ENCODE measurements at places on chromosomes 7 and 10.

GRCh38 chr10:116984202-116984990 is 20.6 kb downstream of the SHTN1 start:
- DNase-seq, result no peak

- no peak for DNase-seq
Measured at GRCh38 chr7:85529201-85529600, 342.3 kb upstream of the SEMA3D start.

GRCh38 chr7:25597946-25598345 is 369.7 kb upstream of the NPVF start:
- DNase-seq, result no peak

DNA sequence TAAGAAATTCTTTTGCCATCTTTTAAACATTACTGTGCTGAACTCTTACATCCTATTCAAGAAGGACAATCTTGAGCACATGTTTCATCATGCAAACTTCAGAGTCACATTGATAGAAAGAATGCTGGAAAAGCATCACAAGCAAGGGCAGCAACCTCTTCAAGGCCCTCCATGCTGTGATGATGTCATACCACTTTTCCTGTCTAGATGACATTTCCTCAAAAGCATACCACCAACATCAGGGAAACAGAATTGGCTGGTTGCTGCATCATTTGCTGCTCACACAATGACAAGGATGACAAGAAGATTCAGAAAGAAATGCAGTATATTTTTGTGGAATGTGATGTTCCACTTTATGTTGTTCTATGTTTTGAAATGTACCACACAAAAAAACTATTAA is 37.6 kb downstream of the CYP2C8 start:
- DNase-seq, result no peak

DNA sequence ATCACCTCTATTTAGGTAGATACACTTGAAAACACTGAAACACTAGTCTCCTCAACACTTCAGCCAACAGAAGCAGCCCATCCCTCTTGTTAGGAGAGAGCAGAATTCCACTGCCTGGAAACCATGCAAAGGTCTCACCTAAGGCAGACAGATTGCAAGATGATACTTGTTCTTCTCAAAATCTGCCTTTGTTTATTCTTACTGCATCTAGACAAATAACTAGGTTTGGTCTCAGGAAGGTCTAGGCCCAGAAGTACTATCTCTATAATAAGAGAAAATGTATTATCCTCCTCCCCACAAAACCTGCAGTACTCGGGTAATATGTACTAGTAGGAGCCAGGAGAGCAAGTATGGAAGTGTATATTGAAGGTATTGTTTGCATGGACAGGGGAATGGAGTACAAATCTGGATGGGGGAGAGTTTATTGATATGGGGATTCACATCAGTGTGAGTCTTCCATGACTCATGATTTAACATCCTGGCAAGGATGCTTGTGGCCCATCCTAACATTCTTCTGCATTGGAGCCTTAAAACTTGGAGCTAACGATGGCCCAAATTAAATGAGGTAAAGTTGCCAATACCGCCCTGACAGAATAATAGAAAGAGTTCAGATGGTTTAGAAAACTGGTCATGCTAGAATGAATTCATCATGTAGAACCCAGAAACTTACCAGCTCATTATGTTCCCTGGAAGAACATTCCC is 109.2 kb downstream of the EPC1 start:
- no peak for DNase-seq

GRCh38 chr7:41977151-41977651 is 259.8 kb downstream of the GLI3 start:
- no peak for DNase-seq

GRCh38 chr7:34296663-34297062 is 361.4 kb upstream of the NPSR1 start:
- DNase-seq, result no peak

GRCh38 chr10:68196701-68197100 is 35.2 kb downstream of the ATOH7 start:
- no peak for DNase-seq

DNA sequence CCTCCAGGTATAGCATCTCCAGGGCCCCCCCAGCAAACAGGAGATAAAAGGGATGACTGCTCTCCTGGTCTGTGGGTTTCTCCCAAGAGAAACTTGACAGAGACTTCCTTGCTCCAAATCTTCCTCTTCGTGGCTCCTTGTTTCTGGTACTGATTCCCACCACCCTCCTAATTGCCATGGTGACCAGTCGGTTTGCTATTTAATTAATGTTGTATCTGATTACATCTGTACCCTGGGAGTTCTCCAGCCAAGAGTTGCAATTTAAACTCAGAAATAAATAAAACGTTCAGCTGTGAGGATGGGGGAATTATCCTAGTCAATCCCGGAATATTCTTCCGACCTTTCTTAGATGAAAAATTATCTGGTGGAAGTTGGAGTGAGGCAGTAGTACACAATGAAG is 264.7 kb downstream of the PAXIP1 start:
- no peak for DNase-seq

DNA sequence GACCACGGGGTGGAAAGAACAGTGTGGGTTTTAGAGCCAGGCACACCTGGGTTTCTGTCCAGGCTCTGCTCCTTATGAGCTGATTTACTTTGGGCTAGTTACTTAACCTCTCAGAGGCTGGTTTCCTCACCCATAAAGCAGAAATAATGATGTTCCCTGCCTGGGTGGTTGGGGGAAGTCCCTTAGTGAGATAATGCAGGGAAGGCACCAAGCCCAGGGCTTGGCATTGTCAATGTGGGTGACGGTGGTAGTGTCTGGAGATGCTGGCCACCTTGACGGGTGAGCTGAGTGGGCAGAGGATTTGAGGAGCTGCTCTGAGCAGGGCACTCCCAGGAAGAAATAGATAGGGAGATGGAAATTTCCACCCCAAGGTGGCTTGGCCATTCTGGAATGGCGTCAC is 65.2 kb downstream of the SH2D4B start:
- no peak for DNase-seq

DNA sequence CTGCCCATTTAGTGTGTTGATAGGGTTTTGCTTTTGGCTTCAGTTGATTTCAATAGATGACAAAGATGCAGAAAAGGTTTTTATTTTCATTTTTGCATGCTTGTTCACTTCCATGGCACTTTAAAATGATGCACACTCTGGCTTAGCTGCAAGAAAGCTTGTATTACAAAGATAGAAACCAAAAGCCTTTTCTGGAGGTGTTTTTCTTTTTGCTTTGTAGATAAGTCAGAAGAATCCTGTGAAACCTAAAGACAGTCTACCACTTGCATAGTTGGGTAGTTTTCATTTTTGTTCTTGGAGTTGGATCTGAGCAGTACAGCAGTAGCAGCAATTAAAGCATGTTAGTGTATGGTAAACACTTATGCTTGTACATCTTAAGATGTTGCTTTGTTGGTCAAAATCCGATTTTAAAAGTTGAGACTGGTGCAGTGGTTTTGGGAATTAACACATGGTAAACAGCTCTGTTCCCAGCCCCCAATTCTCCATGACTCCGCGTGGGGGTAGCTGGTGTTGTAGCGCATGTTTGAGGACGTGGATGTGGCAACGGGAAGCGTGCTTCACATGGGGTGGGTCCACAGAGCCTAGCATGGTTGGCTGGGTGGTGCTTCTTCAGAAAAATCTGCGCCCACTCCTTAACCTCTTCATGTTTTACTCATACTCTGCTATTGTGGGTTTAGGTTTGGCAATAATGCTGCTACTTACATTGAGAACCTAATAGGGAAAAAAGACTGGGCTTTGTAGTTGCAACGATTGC is 19.8 kb downstream of the CCNY start:
- no peak for DNase-seq

DNA sequence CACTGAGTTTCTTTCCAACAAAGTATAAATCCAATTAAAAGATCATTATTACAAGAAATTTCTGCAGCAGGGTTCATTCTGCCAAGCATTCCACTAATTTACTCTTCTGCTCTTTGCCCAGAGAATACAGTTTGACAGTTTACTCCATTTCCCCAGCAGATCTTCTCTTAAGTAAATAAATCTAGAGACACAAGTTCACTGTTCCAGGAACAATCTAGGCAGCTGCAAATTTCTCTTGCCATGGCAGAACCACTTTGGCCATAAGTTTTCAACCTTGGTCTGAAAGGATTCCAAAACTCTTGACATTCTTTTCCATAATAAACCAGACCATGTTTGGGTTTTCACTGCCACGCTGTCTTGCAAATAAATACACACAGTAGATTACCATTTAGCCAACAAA is 11.5 kb downstream of the RGS10 start:
- DNase-seq, result no peak

- DNase-seq, result no peak
Measured at GRCh38 chr10:79380125-79380945, 33.1 kb downstream of the PPIF start.

DNA sequence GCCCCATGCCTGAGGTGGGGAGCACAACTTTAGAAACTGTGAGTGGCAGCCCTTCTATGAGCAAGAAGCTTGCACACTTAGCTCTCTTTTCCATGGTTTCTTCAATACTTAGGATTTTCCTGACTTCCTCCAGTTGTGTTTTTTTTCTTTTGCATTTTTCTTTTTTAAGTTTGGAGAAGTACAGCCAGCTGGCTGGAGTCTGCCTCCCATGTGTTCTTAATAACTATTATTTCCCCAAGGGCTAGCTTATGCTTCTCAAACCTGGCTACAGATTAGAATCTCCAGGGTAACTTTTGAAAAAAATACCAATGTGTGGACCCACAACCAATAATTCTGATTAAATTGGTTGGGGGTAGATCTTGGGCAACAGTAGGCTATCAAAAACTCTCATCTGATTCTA is 37.4 kb upstream of the MEOX2 start:
- DNase-seq, result no peak

DNA sequence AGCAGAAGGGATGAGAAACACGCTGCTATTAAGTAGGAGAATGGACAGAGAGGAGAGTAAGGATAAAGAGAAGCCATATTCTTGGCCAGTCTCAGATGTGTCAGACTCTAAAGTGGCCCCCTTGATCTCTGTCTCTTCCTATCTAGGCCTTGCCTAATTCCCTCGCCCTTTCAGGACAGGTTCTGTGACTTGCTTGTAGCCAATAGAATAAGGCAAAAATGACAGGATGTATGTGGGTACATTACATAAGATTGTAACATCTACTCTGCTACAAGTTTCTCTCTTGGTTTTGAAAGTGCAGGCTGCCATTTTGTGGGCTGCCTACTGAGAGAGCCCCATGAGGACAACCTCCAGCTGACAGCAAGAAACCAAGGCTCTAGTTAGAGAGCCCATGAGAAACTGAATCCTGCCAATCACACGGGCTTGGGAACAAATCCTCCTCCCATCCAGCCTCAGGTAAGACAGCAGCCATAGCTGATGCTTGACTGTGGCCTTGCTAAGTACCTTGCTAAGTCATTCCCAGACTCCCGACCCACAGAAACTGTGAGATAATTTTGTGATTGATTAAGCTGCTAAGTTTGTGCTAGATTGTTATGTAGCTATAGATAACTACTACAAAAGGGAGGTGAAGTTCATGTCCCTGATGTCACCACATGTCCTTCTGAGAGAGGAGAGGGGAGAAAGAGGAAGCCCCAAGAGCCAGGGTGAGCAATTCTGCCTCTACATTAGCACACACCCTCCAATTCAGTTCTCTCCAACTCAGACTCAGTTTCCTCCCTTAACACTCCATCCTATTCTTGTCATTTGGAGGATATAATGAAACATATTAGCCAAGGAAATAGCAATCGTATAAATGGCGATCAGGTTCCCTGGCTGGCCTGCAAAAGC is 185.5 kb downstream of the SGMS1 start:
- DNase-seq, result no peak

DNA sequence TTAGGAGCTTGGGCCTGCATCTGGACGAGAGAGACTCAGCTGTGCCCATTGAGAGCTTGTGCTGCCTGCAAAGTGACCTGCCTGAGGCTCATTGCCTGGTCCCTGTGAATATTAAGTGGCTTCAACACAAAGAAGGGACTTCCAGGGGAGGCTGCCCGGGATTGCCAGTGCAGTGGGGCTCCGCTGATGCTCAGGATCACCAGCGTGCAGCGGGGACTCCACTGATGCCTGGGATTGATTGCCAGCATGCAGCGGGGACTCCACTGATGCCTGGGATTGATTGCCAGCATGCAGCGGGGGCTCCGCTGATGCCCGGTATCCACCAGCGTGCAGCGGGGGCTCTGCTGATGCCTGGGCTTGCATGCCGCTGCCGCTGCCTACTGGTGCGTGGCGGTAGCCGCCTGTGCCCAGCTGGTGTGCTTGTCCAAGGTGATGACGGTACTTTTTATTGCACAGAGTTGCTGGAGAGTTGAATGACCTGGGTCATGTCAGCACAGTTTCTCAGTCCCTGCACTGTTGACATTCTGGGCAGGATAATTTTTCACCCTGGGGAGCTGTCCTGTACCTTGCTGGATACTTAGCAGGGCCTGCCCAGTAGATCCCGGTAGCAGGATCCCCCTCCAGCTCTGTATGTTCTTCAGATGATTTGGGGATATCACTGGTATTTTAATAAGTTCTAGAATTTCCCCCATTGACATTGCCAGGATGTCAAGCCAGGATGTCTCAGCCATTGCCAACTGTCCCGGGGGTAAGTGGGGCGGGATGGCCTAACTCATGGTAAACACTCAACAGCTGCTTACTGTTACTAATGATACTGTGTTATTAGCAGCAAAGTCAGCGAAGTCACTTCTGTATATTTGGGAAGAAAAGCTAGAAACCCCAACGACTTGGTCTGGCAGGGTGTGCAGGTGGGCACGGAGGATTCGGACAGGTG is 13.0 kb downstream of the DOCK1 start:
- no peak for DNase-seq

All from cortex of kidney (tissue), 1 donor.